Karpas-422 (cell line): ENCODE measurements at places on chromosomes 3 and 15. TPM values are rescaled to one million over a fixed set of nuclear protein-coding genes. Genes with fewer than 3 reads are reported as not detected.

DNA sequence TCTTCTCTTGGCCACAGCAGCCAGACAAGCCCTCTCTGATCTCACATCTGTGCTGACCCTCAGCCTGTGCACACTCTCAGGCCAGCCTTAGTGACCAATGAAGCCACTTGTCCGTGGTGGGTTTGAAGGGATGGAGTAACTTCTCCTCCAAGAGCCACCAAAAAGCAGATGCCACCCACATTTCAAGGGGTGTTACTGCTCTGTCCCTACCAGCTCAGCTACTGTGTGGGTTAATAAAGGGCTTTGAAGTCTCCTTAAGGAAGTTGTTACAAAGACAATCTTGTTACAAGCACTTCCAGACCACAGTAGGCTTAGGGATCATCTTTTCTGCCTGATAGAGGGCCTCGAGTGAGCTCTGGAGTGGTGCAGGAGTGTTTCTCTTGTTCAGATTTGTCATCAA is 3.3 kb upstream of the CA12 start:
- H3K4me1 ChIP-seq: no peaks in the 10 kb centered on the region
- no peaks in the 10 kb centered on the region for H3K27me3 ChIP-seq
- DNase-seq: no peak
- H3K4me3 ChIP-seq: no peak overlapping the region

PLCL2 gene
- total RNA-seq: 2.5 and 3.8 TPM in 2 replicates

DNA sequence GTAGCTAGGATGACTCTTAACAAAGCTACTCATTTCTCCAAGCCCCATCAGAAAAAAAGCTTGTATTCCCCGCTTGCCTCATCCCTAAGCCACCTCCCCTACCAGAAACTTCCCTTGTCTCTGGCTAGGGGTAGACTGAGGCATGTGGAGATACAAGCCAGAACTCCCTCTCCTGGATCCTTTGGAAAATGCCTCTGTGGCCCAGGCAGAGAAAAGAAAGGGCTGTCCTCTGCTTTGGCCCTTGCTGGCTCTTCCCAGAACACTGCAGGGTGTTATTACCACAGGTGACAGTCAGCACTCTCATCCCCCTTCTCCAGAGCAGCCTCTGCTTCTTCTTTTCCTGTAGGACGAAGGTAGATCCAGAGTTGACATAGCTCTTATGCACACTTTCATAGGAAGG is 15.2 kb downstream of the RMDN3 start:
- no peak overlapping the region for H3K27ac ChIP-seq
- H3K4me3 ChIP-seq: no peak overlapping the region
- no peak for DNase-seq
- H3K36me3 ChIP-seq: peaks cover 19% of the 10 kb centered on the region
- H3K4me1 ChIP-seq: no peaks in the 10 kb centered on the region
- H3K27me3 ChIP-seq: no peaks in the 10 kb centered on the region

TNNC1 gene
- total RNA-seq: 0.65 TPM in 1 of 2 replicates, not detected in the other

DNA sequence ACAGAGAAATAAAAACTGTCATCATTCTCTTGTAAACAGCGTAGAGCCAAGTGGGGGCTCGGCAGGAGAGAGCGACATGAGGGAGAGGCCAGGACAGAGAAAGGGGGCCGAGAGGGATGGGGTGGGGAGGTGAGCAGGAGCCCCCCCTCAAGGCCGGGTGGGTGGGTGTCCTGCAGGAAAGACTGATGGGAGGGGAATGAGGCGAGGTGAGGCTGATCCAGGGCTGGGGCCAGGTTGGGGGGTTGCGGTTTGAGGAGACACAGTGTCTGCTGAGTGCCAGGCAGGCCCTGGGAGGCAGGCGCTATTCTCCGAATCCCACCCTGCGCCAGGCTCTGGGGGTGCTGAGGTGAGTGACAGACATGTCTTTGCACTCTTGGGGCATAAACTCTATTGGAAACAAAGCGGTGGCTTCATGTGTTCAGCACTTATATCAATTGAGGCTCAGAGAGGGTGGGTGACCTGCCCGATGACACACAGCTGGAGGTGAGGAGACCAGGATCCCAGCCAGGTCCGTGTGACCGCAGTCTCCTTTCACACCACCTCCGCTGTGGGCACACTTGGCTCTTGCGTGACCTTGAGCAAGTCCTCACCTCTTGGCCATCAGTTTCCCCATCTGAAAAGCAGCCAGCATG is 19.6 kb upstream of the CSPG4 start:
- H3K4me3 ChIP-seq: no peak overlapping the region
- DNase-seq: no peak
- H3K27ac ChIP-seq: no peak overlapping the region
- H3K36me3 ChIP-seq: no peaks in the 10 kb centered on the region

GRCh38 chr15:57519806-57520205 is 71.9 kb upstream of the MYZAP start:
- no peak for DNase-seq
- H3K27me3 ChIP-seq: no peaks in the 10 kb centered on the region
- H3K4me1 ChIP-seq: no peaks in the 10 kb centered on the region
- no peaks in the 10 kb centered on the region for H3K36me3 ChIP-seq
- no peak overlapping the region for H3K27ac ChIP-seq

GABRR3 gene
- total RNA-seq: not detected in 2 replicates

PRR20G gene
- not detected in 2 replicates for total RNA-seq

DNA sequence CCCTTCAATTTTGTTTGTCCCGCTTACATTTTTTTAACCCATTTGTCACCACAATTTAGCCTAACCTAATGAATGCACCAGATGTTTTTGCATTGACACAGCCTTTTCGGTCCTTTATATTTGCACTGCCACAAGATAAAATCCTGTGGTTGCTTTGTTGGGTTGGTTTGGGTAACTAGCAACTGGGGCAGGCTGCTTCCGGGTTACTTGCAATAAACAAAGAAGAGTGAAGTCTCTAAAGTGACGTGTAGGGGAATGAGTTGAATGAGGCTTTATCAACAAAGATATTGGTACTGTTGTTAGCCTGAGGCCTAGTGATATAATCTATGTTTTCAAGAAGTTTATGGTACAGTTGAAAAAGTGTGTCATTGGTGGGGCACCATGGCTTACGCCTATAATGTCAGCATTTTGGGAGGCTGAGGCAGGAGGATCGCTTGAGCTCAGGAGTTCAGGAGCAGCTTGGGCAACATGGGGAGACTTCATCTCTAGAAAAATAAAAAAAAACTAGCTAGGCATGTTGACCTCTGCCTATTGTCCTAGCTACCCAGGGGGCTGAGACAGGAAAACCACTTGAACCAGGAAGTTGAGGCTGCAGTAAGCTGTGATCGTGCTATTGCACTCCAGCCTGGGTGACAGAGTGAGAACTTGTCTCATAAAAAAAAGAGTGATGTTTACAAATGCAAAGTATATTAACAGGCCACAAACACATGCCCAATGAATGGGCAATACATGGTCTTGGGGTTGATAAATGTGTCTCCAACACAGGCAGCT is 121.8 kb downstream of the OXSM start:
- H3K27ac ChIP-seq: no peak overlapping the region
- no peaks in the 10 kb centered on the region for H3K4me1 ChIP-seq
- H3K36me3 ChIP-seq: no peaks in the 10 kb centered on the region

DNA sequence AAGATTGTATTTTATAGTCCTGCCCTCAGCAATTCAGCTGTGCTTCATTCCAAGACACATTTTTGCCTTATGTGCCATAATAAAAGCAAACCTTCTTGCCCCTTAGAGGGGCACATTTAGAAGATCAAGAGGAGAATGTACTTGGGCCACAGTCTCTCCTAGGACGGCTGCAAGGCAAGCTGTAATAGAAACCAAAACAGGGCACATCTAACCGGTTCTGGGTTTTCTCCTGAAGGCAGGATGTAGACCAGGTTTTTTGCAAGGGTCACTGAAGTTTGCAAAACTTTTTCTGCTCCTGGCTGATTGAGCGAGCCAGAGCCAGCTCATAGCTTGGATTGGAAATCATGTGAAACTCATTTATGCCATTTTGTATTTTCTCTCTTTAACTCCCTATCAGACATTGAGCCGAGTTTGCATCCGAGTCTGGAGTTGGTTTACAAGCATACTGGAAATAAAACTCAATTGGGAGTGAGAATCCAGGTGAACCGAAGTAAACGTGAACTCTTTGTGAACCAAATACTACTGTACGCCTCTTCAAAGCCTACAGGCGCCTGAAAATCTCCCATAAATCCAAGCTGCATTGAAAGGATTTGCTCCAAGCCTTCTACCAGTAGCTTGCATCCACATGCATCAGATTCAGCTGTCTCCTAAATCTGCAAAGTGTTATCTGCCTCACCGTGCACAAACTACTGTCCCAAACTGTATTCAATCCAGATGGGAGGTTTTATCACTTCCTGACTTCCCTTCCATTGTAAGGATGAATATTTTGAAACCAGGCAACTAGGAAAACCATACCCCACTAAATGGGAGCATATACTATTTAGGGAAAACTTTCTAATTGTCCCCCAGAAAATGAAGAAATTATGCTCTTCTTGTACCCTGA is 60.9 kb upstream of the TSC22D2 start:
- no peak overlapping the region for H3K27ac ChIP-seq
- DNase-seq: no peak
- H3K4me1 ChIP-seq: no peaks in the 10 kb centered on the region
- no peaks in the 10 kb centered on the region for H3K27me3 ChIP-seq

DNA sequence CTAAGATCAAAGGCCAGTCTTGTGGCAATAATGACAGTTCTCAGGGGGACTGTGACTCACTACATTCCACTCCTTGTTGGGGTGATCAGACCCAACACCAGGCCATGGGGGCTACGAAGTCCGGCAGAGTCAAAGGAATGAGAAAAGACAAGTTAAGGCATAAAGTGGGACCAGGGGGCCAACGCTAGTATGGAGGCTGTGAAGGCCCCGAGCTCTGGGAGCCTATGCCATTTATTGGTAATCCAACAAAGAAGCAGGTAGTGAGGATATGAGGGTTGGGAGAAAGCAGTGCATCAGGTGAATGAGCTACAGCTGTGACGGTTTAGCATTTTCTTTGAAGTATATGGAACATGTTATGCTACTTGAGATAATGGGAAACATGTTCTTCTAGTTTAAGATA is 104.4 kb upstream of the C2CD4B start:
- DNase-seq: peak; percentile 56
- no peaks in the 10 kb centered on the region for H3K4me1 ChIP-seq
- no peaks in the 10 kb centered on the region for H3K27me3 ChIP-seq
- peaks cover 39% of the 10 kb centered on the region for H3K36me3 ChIP-seq

GABRB3 gene
- total RNA-seq: not detected in 2 replicates

- no peak overlapping the region for H3K4me3 ChIP-seq
- peaks cover 24% of the 10 kb centered on the region for H3K4me1 ChIP-seq
- no peaks in the 10 kb centered on the region; the same call in 1 of the 2 replicates for H3K27me3 ChIP-seq
Measured at GRCh38 chr3:181703601-181704420, 7.9 kb upstream of the SOX2 start.

CHRFAM7A gene
- total RNA-seq: not detected in 2 replicates

DPPA2 gene
- not detected in 2 replicates for total RNA-seq

- no peaks in the 10 kb centered on the region for H3K27me3 ChIP-seq
- no peaks in the 10 kb centered on the region for H3K4me1 ChIP-seq
- no peak overlapping the region for H3K27ac ChIP-seq
- no peaks in the 10 kb centered on the region for H3K36me3 ChIP-seq
- no peak overlapping the region for H3K4me3 ChIP-seq
Measured at GRCh38 chr3:144968750-144969350, 997.2 kb downstream of the DIPK2A start.

HYAL2 gene
- total RNA-seq: 12.8 and 22.5 TPM in 2 replicates

DNA sequence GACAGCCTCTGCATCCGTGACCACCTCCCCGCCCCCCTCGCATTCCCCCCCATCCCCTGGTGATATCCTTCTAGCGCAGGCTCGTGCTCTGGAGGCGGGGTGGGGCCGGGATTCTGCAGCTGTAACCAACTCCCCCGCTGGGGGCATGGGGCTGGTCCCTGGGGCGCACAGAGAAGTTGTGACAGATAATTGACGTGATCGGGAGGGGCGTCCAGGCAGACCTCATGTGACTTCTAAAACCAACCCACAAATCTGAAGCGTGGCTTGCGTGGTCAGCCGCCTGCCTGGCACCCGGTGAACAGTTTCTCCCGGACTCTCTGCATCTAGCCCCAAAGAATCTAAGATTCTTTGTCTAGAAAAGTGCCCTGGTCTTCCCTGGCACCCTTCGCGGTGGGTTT is 100.6 kb upstream of the IGF1R start:
- no peak for DNase-seq
- H3K36me3 ChIP-seq: no peaks in the 10 kb centered on the region
- H3K27me3 ChIP-seq: no peaks in the 10 kb centered on the region
- no peaks in the 10 kb centered on the region for H3K4me1 ChIP-seq
- no peak overlapping the region for H3K27ac ChIP-seq

DNA sequence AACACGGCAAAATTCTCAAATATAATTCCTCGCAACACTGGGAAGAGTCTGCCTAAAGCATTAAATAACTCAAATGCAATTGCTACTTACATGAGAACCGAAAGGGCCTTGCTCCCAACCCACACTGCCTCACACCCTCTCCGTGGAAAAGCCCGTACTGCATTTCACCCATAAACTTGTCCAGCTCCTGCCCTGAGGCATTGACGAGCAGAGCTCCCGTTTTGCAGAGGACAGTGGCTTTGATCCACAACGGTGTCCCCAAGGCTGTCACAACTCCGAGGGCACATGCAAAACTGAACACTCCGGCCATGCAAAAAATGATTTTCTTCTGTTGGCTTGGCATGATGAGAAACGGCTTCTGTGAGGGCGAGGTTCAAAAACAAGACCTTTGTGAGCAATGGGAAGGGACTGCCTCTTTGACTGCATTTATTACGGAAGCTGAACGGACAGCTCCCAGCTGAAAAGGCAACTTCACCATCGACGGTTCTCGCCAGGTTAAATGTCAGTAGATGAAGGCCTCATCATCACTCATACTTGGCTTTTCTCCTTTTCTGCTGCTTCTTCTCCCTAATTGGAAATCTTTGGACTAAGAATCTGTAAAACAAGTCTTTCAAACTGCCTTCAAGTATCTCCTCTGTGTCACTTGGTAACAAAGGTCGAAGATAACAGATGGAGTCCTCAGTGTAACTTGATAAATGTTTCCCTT is at the start of gene CLRN1:
Gene CLRN1, minus strand, starts transcription at position 362 of the 706 bp plus-strand sequence. Its CDS starts 19 bp downstream, at position 343.
- DNase-seq: no peak
- no peak within 1 kb of the TSS for H3K27ac ChIP-seq
- no peaks in the 10 kb centered on the region for H3K36me3 ChIP-seq
- H3K4me3 ChIP-seq: no peak within 1 kb of the TSS

AHSG gene
- total RNA-seq: not detected in 2 replicates

DNA sequence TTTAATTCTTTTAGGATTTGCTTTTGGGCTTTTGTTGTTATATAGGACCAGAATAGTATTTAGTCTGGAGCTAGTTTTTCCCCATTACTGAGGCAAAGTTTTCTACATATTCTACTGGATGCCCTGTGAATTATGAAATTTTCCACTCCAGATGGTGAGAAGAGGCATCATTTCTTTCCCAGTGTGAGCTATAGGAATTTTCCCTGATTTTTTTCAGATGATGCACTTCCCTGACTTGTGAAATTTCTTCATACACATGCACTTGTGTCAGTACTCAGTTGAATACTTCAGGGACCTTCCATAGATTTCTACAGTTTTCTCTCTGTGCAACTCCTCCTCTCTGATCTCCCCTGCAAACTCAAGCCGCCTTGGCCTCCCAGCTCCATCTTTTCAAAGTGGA is 73.7 kb upstream of the SLCO2A1 start:
- no peak overlapping the region for H3K27ac ChIP-seq
- H3K36me3 ChIP-seq: no peaks in the 10 kb centered on the region
- no peak for DNase-seq
- H3K4me3 ChIP-seq: no peak overlapping the region
- H3K4me1 ChIP-seq: no peaks in the 10 kb centered on the region

GRCh38 chr3:123745184-123745855 is 138.8 kb downstream of the MYLK start:
- H3K27me3 ChIP-seq: no peaks in the 10 kb centered on the region
- H3K27ac ChIP-seq: no peak overlapping the region
- no peak overlapping the region for H3K4me3 ChIP-seq
- peak; percentile 46 for DNase-seq
- no peaks in the 10 kb centered on the region for H3K4me1 ChIP-seq
- H3K36me3 ChIP-seq: no peaks in the 10 kb centered on the region
